ENCODE measurements at places on chromosomes 2 and 18. TPM values are rescaled to one million over a fixed set of nuclear protein-coding genes. Genes with fewer than 3 reads are reported as not detected.
A peak's percentile ranks its signal among the peaks of the same experiment; 100 is the strongest.

DNA sequence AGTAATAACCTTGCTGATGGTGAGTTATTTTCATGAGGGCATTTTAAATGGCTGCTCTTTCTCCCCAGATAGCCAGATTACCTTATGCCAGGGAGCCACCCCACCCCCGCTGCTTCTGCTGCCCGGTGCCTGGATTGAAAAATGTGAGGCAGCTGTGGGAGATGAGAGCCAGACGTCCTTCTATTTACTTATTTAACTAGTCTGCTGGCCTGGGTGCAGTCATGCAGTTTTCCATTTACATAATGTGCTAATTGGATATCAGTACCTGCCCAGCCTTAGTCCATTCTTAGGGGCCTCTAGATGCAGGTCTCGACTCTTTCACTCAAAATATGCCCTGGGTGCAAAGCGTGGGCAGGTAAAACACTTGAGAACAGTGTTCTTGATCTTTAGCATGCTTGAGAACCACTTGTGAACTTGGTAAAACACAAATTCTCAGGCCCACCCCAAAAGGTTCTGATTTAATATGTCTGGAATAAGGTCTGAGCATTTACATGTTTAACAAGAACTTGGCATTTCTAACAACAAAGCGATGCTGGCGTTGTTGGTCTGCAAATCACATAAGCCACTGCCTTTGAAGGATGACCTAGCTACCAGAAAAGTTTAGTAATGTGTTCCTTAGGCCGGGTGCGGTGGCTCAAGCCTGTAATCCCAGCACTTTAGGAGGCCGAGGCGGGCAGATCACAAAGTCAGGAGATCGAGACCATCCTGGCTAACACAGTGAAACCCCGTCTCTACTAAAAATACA lies 154.3 kb downstream of the NRP2 start:
- H3K4me1 ChIP-seq, result no peaks in the 10 kb centered on the region
- H3K27me3 ChIP-seq, result no peaks in the 10 kb centered on the region
- H3K27ac ChIP-seq, result no peak overlapping the region
- no peak for DNase-seq
- no peak overlapping the region for H3K4me3 ChIP-seq

DNA sequence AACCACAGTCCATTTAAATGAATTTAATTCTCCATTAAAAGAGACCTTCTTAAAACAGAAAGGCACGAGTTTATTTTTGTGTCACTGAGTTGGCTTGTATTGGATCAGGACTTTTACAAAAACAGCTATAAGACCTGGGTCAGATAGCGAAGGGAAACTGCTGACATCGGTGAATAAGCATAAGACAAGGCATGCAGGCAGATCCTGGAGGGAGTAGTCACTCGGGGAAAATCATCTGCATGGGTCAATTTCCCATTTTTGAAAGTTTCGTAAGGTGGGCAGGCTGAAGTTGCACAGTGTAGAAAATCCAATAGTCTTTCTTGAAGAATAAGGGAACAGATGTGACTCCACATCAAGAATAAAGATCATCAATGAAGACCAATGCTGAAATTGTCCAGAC lies 12.9 kb downstream of the IL36B start:
- H3K4me3 ChIP-seq, result no peak overlapping the region
- no peaks in the 10 kb centered on the region for H3K36me3 ChIP-seq
- no peak for DNase-seq
- H3K27me3 ChIP-seq, result no peaks in the 10 kb centered on the region
- H3K4me1 ChIP-seq, result no peaks in the 10 kb centered on the region
- H3K27ac ChIP-seq, result no peak overlapping the region

DNA sequence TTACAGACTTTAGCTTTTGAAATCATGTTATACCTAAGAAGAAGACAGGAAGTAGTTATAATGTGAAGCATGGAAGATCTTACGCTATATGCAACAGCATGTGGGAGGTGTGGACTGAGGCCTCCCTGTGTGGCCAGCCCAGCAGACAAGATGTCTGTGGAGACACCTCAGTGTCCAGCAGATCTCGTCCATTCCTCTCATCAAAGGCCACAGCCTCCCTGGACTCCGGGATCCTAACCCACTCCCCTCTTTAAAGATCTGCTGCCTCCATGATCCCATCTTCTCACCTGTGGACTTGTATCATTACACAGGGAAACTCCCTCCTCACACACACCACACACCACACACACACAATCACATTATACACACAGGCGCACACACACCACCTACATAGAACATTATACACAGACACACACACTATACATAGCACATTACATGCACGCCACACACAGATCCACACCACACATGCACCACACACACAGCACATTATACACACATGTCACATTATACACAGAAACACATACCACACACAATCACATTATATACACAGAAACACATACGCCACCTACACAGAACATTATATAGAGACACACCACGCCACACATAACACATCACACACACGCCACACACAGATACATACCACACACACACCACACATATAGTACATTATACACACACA lies 89.5 kb downstream of the PXDN start:
- H3K4me3 ChIP-seq, result no peak overlapping the region
- peaks cover 3% of the 10 kb centered on the region for H3K36me3 ChIP-seq

Gene SERPINB4
- not detected for total RNA-seq

GRCh38 chr2:10750610-10751009 lies 29.2 kb downstream of the ATP6V1C2 start:
- H3K4me3 ChIP-seq, result no peak overlapping the region
- H3K4me1 ChIP-seq, result no peaks in the 10 kb centered on the region
- DNase-seq, result no peak

DNA sequence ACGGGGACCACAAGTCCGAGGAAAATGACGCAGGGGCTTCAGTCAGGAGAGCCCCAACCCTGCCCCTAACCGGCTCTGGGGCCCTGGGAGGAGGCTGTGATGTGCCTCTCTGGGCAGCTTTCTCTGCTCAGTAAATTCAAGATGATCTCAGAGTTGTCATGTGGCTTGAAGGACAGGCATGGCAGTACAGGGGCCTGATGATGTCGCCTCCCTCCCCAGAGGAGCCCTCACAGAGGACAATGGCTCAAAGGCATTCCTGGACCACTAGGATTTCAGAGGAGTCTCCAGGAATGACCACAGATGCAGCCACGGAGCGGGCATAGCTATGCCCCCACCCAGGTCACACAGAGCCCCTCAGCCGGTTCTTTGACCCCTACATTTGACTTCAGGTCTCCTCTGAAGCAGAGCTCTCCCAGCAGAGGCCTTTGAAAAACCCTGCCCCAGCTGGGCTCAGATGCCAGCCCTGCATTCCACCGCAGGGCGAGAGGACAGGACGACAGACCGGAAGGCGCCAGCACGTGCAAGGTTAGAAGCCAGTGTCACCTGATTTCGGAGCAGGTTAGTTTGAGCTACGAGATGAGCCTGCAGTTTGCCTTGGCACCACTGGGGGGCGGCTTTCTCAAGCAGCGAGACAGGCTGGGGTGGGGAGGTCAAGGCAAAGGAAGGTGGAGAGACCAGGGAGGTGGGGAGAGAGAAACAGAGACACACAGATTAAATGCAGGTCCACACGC lies 39.2 kb downstream of the BIN1 start:
- peak overlapping the region; percentile 51 for H3K27ac ChIP-seq
- H3K4me1 ChIP-seq, result peaks cover 4% of the 10 kb centered on the region
- no peaks in the 10 kb centered on the region for H3K36me3 ChIP-seq

DNA sequence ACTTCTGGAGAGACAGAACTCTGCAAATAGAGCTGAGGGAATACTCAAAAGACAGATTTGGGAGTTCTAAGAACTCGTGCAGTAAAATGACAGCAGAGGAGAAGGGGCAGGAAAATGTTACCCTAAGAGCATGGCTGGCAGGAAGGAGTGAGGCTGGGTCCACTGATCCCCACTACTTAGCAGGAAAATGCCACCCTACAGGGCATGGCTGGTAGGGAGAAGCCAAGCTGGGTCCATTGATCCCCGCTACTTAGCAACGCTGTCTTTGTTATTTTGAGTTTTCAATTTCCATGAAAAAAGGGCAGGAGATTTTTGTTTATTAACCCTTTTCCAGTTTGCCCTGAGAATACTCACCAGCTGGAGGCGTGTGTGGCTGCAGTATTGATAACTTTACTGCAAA lies 100.3 kb upstream of the TMEM200C start:
- no peak overlapping the region for H3K4me3 ChIP-seq
- H3K27me3 ChIP-seq, result no peaks in the 10 kb centered on the region
- H3K4me1 ChIP-seq, result no peaks in the 10 kb centered on the region
- no peak overlapping the region for H3K27ac ChIP-seq

GRCh38 chr2:122156176-122156890 lies 400.9 kb downstream of the TSN start:
- no peak for DNase-seq
- no peak overlapping the region for H3K27ac ChIP-seq
- H3K4me3 ChIP-seq, result no peak overlapping the region
- H3K4me1 ChIP-seq, result no peaks in the 10 kb centered on the region

Gene TFPI
- total RNA-seq, result 43.6 TPM

DNA sequence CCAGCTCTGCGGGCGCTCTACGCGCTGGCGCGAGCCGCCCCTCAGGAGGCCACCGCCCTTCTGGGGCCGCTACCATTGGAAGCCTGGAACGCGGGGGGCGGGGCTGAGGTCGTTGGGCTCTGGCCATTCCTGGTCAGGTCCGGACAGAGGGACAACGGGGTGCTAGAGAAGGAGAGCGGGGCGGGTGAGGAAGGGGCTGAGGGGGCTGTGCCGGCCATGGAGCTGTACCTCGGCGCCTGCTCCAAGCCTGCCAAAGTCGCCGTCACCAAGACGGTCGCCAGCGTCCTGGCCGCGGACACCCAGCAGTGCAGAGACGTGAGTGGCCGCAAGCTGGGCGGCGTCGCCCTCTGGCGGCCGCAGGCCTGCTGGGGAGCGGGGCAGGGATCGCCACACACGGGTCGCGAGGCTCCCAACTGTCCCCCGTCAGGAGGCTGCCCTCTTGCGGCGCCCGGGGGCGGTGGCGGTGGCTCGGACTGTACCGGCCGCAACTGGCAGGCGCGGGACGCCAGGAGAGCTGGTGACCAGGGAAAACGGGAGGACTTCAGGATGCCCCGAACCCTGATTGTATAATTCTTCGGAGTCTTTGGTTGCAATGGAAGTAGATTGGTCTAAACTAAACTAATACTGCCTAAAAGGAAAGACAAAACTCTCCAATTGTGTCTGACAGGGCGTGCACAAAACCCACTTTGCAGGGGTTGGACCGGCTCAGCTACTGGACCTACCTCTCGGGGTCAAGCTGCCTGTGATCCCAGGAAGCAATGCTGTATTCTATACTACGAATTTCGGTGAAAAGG lies at the start of gene FSIP2:
Gene FSIP2 (plus strand): TSS at position 126 of the 794 bp plus-strand sequence. CDS start 91 bp downstream, at position 217.
- no peaks in the 10 kb centered on the region for H3K4me1 ChIP-seq
- peak; percentile 60 for DNase-seq
- H3K27me3 ChIP-seq, result no peaks in the 10 kb centered on the region
- no peaks in the 10 kb centered on the region for H3K36me3 ChIP-seq
- H3K4me3 ChIP-seq, result peak within 1 kb of the TSS; percentile 40

GRCh38 chr2:241616168-241617125 lies 20.5 kb downstream of the THAP4 start:
- DNase-seq, result no peak
- peaks cover 46% of the 10 kb centered on the region for H3K4me1 ChIP-seq
- H3K27ac ChIP-seq, result peak overlapping the region; percentile 59
- no peaks in the 10 kb centered on the region for H3K27me3 ChIP-seq
- no peaks in the 10 kb centered on the region for H3K36me3 ChIP-seq
- H3K4me3 ChIP-seq, result peak overlapping the region; percentile 39

GRCh38 chr2:182316950-182317349 lies 109.9 kb downstream of the PDE1A start:
- no peak for DNase-seq
- H3K4me1 ChIP-seq, result no peaks in the 10 kb centered on the region
- no peak overlapping the region for H3K27ac ChIP-seq
- no peaks in the 10 kb centered on the region for H3K27me3 ChIP-seq
- H3K36me3 ChIP-seq, result no peaks in the 10 kb centered on the region

DNA sequence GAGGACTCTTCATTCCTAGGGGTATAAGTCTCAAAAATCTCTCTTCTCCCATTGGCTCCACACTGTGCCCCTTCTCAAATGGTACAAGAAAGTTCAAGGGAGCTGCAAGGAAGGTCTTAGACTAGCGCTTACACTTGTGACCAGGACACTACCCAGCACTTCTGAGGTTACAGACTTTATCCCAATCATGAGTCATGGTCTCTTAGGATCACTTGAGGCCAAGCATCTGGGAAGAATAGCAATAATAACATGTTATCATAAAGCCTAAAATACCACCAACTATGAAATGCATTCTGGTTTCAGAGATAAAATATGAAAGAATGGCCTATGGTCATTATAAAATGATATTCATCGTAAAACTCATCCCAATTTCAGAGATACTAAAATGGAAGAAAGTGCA lies 309.9 kb upstream of the PKDCC start:
- H3K27ac ChIP-seq, result no peak overlapping the region
- no peak for DNase-seq
- H3K36me3 ChIP-seq, result no peaks in the 10 kb centered on the region
- H3K27me3 ChIP-seq, result no peaks in the 10 kb centered on the region
- H3K4me1 ChIP-seq, result peaks cover 22% of the 10 kb centered on the region

Gene FAM110C
- total RNA-seq, result 12.4 TPM

Gene UGT1A3
- not detected for total RNA-seq

GRCh38 chr2:20986024-20986939 lies 57.6 kb downstream of the APOB start:
- H3K4me3 ChIP-seq, result no peak overlapping the region
- H3K4me1 ChIP-seq, result no peaks in the 10 kb centered on the region
- DNase-seq, result no peak
- H3K27me3 ChIP-seq, result no peaks in the 10 kb centered on the region

GRCh38 chr2:165852394-165852793 lies 58.3 kb upstream of the GALNT3 start:
- H3K4me3 ChIP-seq, result no peak overlapping the region
- no peaks in the 10 kb centered on the region for H3K27me3 ChIP-seq
- DNase-seq, result no peak
- no peak overlapping the region for H3K27ac ChIP-seq
- no peaks in the 10 kb centered on the region for H3K36me3 ChIP-seq

DNA sequence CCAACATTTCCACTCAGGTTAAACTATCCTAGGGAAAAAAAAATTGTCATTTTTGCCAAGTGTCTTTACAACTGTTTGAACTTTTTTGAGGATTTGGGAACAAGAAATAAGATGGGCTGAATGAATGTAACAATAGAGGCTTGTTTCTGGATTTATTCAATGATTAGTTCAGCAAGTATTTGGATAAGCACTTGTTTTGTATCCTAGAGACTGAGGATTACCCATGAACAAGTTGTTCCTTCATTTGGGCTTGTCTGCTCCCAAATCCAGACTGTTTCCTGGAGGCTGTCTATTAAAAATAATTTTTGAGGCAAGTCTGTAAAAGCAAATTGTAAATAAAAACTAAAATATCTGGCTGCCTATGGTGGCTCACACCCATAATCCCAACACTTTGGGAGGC lies 62.0 kb upstream of the CSRNP3 start:
- DNase-seq, result no peak
- H3K4me3 ChIP-seq, result no peak overlapping the region
- no peaks in the 10 kb centered on the region for H3K27me3 ChIP-seq
- H3K27ac ChIP-seq, result peak overlapping the region; percentile 18
- no peaks in the 10 kb centered on the region for H3K4me1 ChIP-seq

DNA sequence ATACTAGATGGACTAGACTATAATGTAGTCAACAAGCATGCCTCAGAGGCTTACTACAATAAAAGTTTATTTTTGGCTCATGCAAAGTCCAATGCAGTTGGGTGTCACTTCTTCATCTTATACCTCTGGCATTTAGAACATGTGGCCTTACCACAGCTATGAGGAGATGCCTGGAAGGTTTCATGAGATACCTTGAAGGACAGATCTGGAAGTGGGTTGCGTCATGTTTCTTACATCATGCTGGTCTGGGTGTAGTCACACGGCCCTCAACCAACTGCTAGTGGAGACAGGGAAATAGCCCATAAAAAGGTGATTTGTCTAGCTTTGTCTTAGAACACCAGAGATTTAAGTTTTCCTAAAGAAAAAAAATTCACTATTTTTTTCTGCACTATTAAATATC lies 91.7 kb upstream of the MMADHC start:
- H3K4me1 ChIP-seq, result no peaks in the 10 kb centered on the region
- no peak for DNase-seq
- H3K27me3 ChIP-seq, result no peaks in the 10 kb centered on the region
- no peaks in the 10 kb centered on the region for H3K36me3 ChIP-seq
- no peak overlapping the region for H3K4me3 ChIP-seq

Gene COL3A1
- total RNA-seq, result 608 TPM

Measured in right atrium auricular region (tissue), 2 donors.